ENCODE measurements at places on chromosomes 16 and 17.

- no peak for DNase-seq
These were observed 10.2 kb downstream of the CIBAR2 start for GRCh38 chr16:85101956-85102630.

DNA sequence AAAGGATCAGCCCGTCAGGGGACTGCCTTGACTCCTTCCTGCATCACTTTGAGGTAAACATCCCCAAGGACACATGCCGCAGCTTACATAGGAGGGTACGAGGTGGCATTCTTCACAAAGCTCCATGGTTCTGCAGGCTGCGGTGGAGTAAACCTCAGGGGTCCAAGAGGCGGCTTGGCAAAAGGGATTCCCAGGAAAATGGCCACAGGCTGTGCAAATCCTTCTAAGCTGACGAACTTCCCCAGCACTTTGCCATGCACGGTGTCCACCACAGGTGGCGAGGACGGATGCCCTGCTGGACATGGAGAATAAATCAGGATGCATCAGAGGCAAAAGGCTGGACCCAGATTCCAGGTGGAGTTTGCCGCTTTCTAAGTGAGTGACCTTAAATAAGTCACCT is 4.2 kb downstream of the CES1 start:
- DNase-seq = no peak

DNA sequence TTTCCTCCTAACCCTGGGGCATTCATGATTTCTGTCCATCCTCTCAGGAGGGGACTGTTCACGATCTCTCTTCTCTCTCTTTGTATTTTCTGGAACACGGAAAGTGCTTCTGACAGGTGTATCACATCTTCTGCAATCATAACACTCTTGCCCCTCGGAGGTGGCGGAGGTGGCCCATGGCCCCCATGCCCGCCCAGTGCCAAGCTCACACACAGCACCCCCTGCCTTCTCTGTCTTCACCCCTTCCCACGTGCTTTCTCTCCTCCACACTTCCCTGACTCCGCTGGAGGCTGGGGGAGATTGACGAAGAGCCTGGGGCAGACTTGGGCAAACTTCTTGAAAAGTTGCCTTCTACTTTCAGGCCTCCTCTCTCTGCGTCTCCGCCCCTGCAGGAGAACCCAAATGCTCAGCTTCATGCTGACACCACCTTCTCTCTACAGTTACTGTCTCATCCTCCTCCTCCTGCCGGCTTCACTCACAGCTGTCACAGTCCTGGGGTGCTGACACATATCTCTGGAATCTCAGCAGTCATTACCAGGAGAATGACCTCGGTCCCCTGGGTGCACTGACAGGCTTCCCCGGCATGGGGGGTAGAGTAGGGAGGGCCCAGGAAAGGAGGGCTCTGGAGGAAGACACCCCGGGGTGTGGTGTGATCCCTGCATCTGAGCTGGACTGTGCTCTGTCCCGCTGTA is 127.1 kb downstream of the ENGASE start:
- no peak for DNase-seq

GRCh38 chr16:86549893-86550190 is 5.2 kb downstream of the MTHFSD start:
- DNase-seq = no peak

GRCh38 chr17:79986411-79987186 is 49.1 kb downstream of the TBC1D16 start:
- no peak for DNase-seq

- no peak for DNase-seq
These were observed 314.3 kb downstream of the C16orf95 start for GRCh38 chr16:87002717-87003413.

GRCh38 chr17:79441356-79442160 is 169.3 kb downstream of the RBFOX3 start:
- no peak for DNase-seq

GRCh38 chr17:71681427-71682173 is 439.2 kb upstream of the SOX9 start:
- DNase-seq = no peak

GRCh38 chr17:13940858-13941665 is 128.2 kb upstream of the COX10 start:
- no peak for DNase-seq

DNA sequence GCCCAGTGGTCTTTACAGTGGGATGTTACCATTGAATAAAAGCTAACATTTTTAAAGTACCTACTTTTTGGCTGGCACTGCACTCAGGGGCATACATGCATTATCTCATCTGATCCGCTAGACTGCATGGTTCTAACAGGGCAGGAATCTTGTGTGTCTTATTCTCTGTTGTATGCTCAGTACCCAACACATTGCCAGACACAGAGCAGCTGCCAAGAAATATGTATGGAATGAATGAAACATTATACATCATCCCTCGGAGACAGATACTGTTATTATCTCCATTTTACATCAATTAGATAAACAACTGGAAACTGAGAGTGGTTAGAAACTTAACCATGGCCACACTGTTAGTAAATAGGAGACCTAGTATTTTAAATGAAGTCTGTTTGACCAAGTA is 74.1 kb upstream of the CDH11 start:
- no peak for DNase-seq

DNA sequence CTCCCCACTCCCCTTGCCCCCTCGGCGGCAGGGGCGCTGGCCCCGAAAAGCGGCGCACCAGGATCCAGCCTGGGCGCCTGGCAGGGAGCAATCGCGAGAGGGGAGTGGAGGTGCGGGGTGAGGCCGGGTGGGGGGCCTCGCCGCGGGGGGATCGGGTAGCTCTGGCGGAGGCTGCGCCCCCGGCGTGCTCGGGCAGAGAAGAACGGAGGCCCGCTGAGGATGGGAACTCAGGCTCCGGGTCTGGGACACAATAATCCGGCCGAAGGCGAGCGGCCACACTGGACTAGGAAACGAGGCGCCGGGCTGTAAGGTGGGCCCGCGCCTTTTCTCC is 721 bp upstream of the PCGF2 start:
- no peak for DNase-seq

DNA sequence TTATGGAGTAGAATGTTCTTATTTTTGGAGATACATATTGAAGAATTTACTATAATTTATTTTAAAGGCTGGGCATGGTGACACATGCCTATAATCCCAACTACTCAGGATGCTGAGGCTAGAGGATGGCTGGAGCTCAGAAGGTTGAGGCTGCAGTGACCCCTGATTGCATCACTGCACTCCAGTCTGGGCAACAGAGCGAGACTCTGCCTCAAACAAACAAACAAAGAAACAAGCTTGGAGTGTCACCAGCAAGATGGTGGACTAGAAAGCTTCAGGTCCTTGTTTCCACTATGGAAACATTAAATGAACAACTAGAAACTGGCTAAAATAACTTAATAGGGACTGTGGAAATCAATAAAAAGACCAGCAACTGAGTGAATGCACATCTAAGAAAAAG is 17.9 kb upstream of the GPT2 start:
- no peak for DNase-seq

DNA sequence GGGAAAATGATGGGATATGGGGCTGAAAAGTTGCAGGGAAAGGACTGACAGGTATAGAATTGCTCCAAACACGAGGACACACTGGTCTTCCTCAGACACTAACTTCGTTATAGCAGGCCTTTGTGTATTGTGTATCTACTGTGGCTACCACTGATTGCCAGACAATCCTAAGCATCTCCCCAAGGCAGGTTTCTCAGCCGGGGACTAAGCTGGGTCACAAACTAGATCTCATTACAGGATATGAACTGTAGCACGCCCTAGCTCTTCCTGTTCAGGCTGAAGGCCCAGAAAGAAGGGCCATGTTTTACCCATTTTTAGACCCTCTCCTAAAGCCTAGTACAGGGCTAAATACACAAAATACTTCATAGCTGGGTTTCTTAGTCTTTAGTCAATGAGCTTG is 5.1 kb upstream of the RANGRF start:
- no peak for DNase-seq

DNA sequence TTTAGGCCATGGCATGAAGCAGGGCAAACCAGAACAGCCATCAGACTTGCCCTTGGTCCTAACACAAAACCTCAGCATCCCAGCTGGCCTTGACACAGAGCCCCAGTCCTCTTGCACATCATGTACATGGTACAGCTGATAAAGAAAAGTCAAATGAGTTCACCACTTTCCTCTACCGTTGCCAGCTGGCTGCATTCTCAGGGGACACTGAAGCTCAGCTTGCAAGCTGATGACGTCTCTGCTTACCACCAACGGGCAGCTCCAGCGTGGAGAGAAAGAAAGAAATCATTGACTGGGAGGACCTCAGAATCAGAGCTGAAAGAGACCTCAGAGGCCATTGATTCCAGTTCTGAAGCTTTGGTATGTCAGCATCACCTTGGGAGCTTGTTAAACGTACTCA is 80.7 kb upstream of the CES5A start:
- no peak for DNase-seq

DNA sequence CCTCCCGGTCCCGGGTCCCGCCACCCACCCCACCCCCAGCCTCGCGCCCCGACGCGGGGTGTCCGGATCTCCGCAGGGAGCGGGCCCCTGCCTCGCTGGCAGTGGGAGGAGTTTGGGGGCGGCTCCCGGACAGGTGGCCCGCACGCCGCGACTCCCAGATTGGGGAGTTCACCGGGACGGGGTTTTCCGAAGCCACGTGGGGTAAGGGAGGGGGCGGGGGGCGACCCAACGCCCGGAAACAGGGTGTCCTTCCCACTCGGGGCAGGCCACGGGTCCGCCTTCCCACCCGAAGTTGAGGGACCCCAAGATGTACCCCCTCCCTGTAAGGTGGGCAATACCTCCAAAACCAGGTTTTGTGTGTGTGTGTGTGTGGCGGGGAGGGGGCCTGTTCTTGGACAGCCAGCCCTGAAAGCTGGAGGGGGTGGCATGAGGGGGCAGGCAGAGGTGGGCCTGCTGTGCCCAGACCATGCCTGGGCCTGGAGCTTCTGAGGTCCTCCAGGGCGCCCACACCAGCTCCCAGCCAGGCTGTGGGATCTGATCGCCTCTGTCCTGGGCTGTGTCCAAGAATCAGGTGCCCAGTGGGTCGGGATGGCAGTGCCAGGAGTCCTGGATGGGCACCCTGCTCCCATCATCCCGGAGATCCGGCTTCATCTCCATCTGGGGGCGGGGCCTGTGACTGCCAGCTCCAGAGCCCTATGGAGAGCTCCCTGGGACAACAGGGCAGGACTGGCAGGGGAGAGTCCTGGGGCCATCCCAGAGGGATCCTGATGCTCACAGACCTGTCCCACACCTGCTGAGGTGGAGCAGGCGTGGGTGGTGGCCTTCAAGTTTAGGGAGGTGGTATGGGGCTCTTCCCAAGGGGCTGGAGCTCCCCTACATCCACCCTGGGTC is 767 bp downstream of the SYNGR2 start:
- DNase-seq = no peak

GRCh38 chr17:58756246-58757161 is 850 bp downstream of the PPM1E start:
- DNase-seq = no peak

GRCh38 chr17:44297975-44298374 is 10.4 kb upstream of the RUNDC3A start:
- DNase-seq = no peak

GRCh38 chr17:29138184-29138955 is 41.8 kb downstream of the MYO18A start:
- no peak for DNase-seq

DNA sequence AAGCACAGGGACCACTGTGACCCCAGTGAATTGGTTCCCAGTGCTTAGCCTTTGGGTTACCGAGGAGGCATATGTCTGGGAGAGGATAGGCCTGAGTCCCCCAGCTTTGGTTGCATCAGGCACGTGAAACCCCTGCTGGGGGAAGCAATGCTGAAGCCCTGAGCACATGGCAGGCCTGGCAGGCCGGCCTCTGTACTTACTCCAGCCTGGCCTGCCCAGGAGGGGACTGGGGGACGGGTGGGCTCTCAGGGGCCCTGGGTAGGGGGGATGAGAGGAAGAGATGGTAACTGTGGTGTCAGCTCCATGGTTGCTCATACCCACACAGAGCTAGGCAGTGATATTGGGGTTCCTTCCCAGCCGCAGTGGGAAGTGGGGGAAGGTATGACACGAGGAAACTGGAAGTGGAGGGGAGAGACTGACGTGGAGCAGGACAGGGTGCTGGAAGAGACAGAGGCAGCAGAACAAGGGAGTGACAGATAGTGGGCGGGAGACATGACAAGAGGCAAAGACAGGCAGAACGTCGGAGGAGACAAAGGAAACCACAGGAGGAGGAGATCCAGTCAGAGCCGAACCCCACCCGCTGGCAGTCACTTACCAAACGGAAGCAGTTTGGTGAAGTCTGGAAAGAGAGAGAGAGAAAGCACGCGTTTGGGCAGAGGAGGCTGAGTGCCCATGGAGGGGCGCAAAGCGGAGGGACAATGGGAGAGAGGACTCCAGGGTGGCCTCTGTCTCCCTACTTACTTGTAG is 9.1 kb downstream of the TMEM208 start:
- no peak for DNase-seq

DNA sequence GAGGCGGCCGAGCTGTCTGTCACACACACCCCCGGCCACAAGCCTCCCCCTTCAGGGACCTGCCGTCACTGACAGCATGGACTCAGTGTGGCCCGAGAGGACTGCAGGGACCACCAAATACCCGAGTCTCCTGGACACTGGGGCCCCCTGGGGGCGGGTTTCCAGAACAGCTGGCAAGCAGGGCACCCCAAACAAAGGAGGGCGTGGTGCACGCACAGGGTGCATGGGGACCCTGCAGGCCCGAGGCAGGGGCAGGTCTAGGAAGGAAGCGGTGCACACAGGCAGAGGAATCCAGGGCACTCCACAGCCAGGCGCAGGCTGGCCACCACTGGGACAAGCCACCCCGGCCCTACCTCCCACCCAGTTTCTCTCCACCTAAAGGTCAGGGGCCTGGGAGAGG is 28.7 kb upstream of the ENPP7 start:
- no peak for DNase-seq

DNA sequence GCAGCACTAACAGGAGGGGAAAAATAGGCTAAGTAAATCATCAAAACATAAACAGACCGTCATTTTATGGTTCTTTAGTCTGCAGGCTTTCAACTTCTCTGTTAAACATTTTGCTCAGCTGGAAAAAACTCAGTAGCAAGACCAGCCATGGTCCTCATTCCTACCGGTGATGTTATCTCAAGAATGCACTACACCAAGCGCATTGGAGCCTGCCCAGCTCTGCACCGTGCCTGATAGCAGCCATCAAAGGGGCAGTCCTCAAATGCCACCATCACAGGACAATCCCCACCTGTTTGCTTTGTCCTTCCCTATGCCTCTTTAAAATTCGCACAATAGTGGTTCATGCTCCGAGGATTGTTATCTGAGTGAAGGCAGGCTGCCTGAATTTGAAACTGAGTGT is 181.5 kb upstream of the MON1B start:
- DNase-seq = no peak

DNA sequence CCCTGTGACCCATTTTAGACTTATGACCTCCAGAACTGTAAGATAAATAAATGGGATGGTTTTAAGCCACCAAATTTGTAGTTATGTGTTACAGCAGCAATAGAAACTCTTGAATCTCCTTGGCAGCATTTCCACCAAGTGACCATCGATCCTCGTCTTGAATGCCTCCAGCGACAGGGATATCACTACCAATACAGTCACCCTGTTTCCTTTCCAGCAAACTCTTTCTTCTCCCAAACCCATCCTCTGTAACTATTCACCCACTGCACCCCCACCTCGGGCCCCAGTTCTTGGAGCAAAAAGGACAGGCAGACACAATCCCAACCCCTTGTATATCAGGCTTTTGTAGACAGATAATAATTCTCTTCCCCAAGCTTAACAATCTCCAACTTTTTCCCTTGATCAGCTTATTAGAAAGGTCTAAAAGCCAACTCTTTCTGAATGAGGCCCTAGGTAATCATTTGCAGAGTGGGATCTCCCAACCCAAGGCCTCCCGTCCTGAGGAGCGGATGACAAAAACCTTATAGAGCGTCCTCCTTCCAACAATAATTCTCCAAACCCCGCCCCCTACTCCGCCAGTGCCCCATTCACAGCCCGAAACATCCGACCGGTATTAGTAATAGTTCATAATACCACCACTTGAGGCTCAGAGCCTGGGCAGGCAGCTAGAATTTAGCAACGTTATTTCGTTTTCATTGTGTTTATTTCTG is 14.7 kb upstream of the PLLP start:
- no peak for DNase-seq

Data from AG04449 (cell line).